CD4-positive, alpha-beta T cell (primary cell): ENCODE measurements at places on chromosomes 1 and 21.

DNA sequence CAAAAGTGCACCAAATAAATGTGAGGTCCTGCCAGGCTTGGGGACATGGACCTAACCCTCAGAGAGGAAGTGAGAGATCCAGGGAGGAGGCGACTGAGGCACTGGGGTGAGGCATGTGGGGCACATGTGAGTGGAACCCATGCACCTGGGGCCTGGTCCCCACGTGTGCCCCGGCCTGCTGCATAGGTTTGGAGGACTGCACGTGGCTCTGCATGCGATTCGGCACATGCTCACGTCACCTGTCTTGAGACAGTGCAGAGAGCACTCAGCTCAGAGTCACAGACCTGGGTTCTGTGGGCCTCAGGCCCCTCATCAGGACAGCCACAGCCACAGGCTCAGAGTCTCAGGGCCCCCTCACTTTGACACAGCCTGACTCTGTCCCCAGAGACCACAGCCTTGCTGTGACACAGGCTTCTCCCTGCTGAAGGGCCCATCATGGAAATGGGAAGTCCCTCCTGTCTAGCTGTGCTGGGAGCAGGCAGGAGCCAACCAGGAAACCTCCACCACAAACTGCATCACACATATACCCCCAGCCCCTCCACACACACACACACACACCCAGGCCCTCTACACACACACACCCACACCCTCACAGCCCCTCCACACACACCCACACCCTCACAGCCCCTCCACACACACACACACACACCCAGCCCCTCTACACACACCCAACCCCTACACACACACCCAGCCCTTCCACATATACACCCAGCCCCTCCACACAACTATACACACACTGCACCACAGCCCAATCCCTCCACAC lies 48.2 kb downstream of the SLC9A1 start:
- no peak for DNase-seq

- DNase-seq, result no peak
Measured at GRCh38 chr1:185498207-185498606, 181.2 kb upstream of the IVNS1ABP start.

- no peak for DNase-seq
Measured at GRCh38 chr1:23122023-23122748, 46.5 kb downstream of the LUZP1 start.

- DNase-seq, result no peak
Measured at GRCh38 chr1:223035724-223036478, 107.1 kb downstream of the TLR5 start.

GRCh38 chr1:217605390-217605789 lies 25.5 kb downstream of the GPATCH2 start:
- DNase-seq, result no peak

GRCh38 chr1:91777630-91778300 lies 108.2 kb downstream of the TGFBR3 start:
- DNase-seq, result no peak

GRCh38 chr1:81340239-81340638 lies 460.5 kb upstream of the ADGRL2 start:
- no peak for DNase-seq

GRCh38 chr1:147815503-147815902 lies 55.1 kb upstream of the GJA5 start:
- DNase-seq, result no peak

DNA sequence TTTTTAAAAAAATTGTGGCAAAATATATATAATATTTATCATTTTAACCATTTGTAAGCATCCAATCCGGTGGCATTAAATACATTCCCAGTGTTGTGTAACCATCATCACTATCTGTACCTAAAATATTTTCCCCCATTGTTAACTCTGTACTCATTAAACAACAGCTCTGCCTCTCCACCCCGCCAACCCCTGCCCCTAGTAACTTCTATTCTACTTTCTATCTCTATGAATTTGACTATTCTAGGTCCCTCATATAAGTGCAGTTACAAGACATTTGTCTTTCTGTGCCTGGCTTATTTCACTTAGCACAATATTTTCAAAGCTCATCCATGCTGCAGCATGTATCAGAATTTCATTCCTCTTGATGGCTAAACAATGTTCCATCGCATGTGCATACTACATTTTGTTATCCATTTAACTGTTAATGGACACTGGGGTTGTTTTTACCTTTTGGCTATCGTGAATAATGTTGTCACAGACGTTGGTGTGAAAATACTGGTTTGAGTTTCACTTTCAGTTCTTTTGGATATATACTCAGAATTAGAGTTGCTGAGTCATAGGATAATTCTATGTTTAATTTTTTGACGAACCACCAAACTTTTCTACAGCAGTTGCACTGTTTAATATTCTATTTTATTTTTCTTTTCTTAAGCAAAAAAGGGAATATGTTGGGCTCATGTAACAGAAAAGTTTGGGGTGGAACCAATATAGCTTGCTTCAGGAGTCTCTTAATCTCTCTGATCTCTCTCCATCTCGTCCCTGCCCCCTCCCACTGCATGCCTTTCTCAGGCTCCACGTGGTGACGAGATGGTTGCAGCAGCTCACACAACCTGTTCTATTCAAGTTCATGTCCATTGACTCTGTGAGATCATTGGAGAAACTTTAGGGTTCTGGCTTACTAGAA lies 25.2 kb upstream of the RCAN1 start:
- DNase-seq, result no peak

DNA sequence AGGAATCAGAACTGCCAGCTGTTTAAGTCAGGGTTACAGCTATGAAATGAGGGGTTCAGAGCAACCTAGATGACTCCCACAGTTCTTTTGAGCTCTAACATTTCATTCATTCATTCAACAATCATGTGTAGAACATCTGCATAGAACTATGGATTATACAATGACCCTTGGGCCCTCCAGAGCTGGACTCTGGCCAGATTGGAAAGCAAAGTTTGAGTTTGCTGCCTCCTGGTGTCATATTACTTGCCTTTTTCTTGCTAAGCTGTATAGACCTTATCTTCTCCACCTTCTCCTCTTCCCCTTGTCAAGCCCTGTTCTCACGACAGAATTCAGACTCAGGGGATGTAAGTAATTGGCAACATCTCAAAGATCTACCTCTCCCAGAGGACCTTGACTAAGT lies 4.0 kb downstream of the CASQ2 start:
- no peak for DNase-seq

- no peak for DNase-seq
Measured at GRCh38 chr1:225451840-225452515, 24.1 kb upstream of the LBR start.

DNA sequence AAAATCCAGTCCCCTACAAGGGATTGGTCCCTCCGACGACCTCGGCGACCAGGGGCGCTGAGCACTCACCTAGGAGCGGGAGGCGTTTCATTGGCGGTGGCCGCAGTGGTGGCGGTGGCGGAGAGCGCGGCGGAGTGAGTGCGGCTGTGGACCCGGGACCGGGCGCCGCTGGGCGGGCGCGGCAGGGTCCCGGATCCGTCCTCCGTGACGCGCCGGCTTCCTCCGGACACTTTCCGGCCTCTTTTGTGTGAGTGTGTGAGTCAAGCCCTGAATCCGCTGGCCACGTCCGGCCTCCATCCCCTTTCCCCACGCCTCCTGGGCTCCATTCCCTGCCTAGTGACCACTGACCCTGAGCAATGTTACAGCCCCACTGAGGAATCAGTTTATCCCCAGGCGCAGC lies at the start of gene ADGRL4:
TSS of gene ADGRL4 (minus strand) at position 167 of the 400 bp plus-strand sequence. CDS start at position 91, 76 bp downstream.
- DNase-seq, result no peak

DNA sequence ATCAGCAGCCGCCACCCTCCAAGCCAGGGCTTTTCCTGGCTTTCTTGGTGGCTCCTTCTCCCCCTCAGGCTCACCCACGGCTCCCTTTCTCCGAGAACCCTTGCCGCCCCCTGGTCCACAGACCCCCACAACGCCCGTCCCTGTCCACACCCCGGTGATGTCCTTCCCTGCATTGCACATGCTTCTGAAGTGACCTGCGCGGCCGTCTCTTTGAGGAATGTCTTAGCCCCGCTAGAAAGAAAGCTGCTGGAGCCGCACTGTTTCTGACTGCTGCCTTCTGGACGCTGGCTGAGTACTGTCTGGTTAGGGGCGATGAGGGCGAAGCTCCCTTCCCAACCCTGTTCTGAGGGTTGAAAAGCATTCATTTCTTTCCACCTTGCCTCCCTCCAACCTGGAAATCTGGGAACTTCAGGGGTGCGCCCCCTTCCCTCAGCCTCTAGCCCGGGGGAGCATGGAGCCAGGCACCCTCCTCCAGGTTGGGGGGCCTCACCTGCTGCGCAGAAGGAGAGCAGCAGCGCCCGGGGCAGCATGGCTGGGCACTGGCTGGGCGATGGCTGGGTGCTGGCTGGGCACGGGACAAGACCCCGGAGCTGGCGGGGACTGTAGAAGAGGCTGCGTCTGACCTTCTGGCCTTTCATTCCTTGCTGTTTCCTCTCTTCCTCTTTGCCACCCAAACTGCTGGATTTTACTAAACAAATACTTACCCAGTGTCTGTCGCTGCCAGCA lies at the start of gene CLEC20A:
TSS of gene CLEC20A (minus strand) at position 555 of the 726 bp plus-strand sequence. CDS start at position 530, 25 bp downstream.
- DNase-seq, result no peak

DNA sequence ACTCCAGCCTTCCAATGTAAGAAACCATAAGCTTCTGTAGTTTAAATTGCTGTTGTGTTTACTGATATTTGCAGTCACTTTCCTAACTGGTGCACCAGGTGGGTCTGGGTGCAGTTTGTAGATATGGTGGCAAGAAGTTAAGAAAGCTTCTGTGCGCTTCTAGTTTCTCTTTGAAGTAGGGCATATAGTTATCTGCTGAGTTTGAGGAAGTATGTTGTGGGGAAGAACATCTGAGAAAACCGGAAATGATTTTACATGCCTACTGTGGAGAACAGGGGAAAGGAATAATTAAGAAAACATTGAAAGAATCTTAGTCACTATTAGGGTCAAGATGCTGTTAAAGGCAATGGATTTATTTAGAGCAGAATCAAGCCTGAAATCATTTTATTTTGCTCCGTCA lies 14.9 kb upstream of the SLC44A5 start:
- DNase-seq, result no peak

GRCh38 chr1:222057162-222057561 lies 315.3 kb upstream of the DUSP10 start:
- DNase-seq, result no peak

DNA sequence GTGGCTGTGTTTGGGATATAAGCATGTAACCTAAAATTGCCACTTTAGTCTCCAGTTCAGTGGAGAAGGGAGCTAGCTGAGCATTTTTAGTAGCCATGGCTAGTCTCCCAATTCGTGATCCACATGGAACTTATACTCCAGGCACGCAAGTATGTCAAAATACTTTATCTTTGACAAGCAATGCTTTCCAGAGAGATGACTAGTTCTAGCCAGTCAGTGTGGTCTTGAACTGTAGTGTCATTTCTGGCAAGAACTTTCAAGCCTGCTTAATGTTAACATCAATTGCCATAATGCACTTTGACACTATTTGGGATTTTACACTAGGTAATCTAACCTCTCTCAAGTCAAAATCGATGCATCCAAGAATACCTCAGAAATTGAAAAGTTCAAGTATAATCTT lies 660.0 kb downstream of the PTPRC start:
- DNase-seq, result no peak

DNA sequence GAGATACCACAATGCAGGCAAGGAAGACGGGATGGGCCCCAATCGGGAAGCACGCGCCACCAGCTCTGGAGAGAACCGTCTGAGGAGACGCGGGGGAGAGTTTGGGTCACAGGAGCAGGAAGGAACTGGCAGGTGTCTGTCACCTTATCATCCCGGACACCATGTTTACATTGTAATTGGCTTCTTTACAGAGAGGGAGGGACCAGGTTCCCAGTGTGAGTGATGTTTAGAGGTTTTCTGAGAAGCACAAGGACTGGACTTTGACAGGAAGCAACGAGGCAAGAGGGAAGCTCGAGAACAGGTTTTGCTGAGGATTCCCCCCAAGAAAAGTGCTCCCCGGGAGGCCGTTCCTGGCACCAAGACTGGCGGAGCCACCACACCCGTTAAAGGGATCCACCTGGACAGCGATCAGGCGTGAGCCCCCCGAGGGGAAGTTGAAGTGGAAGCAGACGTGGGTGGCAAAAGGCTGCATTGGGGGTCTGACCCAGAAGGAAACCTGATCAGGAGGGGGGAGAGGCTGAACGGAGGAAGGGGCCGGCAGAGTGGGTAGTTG lies 957 bp downstream of the EPS15 start:
- peak; percentile 30 for DNase-seq

GRCh38 chr1:46379996-46380395 lies 14.1 kb upstream of the FAAH start:
- no peak for DNase-seq

GRCh38 chr1:242128951-242129502 lies 130.1 kb upstream of the MAP1LC3C start:
- no peak for DNase-seq

DNA sequence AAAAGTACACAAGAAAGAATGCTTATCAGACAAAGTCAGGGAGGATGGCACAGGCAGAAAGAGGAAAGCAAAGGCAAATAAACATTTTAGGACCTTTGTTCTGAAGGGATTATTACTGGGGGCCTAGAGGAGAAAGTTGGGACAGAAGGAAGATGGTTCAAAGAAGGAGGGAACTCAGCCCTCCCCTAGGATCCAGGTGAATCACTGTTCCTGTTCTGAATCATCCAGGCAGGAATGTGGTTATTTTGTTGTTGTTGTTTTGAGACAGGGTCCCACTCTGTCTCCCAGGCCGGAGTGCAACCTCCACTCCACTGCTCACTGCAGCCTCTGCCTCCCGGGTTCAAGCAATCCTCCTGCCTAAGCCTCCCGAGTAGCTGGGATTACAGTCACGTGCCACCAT lies 38.5 kb upstream of the PSEN2 start:
- no peak for DNase-seq

- peak; percentile 68 for DNase-seq
Measured at GRCh38 chr1:243849421-243850201, 432 bp downstream of the AKT3 start.

DNA sequence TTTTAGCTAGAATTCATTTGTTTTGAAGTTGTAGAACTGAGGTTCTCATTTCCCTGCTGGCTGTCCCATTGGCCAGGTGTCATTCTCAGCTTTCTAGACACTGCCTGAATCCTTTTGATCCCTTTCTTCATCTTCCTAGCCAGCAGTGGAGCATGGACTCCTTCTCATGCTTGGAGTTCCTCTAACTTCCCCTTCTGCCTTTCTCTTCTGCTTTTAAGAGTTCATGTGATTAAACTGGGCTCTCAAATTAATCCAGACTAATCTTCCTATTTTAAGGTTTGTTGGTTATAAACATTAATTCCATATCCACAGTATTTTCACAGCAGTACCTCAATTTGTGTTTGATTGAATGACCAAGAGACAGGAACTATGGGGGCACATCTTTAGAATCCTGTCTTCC lies 52.3 kb downstream of the ADAMTS5 start:
- no peak for DNase-seq

DNA sequence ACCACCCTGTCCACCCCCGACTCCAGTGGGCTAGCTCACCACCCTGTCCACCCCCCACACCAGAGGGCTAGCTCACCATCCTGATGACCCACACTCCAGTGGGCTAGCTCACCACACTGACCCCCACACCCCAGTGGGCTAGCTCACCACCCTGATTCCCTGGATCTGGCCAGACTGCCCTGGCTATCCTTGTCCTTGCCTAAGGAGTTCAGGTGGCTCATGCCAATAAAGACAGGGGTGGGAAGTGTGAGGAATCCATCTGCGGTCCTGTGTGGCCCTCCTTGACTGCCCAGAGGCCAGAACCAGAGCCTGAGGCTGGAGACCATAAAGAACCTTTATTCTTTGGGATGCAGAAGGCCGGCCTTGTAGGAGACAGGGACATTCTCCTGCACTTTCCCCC lies 3.6 kb downstream of the PADI1 start:
- DNase-seq, result no peak
